ENCODE measurements at places on chromosomes 1 and 21.

GRCh38 chr1:98277118-98277517 is 356.3 kb upstream of the DPYD start:
- no peak for DNase-seq

- peak; percentile 68 for DNase-seq
Observed at GRCh38 chr1:153509729-153510354, 25.9 kb downstream of the S100A6 start.

GRCh38 chr1:44636083-44636687 is 38.1 kb downstream of the TMEM53 start:
- DNase-seq = no peak

- DNase-seq = no peak
Observed at GRCh38 chr21:37331411-37331810, 35.2 kb upstream of the DYRK1A start.

DNA sequence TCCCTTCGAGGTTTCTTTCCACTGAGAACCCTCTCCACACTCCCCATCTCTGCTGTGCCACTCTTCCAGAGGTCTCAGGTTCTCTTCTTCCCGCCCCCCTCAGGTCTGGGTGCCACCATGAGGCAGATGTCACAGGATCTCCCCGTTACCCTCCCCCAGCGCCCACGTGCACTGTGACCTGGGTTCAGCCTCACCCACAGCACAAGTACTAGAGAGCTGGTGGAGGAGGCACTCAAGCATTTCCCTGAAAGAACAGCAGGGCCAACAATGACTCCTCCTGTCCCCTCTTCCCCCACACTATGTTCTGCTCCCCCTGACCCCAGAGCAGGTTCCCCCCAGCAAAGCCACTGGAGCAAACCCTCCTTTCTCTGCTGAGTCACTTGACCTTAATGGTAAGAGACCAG is 14.3 kb downstream of the PLEKHA6 start:
- no peak for DNase-seq
